ENCODE measurements at places on chromosomes 12 and 14. TPM values are rescaled to one million over a fixed set of nuclear protein-coding genes. Genes with fewer than 3 reads are reported as not detected.

- no peak for DNase-seq
Measured at GRCh38 chr12:16587514-16587913, 18.4 kb downstream of the LMO3 start.

GRCh38 chr14:75435473-75435872 is 7.7 kb downstream of the JDP2 start:
- DNase-seq = no peak

GRCh38 chr12:68882251-68882964 is 50.6 kb downstream of the CPM start:
- no peak for DNase-seq

Gene CLECL1
- total RNA-seq = 0.69 TPM

Data from mucosa of gallbladder (tissue), 1 donor.